ENCODE measurements at places on chromosomes 6 and 20.

GRCh38 chr6:136166815-136167214 is 83.3 kb downstream of the MTFR2 start:
- no peak for DNase-seq

DNA sequence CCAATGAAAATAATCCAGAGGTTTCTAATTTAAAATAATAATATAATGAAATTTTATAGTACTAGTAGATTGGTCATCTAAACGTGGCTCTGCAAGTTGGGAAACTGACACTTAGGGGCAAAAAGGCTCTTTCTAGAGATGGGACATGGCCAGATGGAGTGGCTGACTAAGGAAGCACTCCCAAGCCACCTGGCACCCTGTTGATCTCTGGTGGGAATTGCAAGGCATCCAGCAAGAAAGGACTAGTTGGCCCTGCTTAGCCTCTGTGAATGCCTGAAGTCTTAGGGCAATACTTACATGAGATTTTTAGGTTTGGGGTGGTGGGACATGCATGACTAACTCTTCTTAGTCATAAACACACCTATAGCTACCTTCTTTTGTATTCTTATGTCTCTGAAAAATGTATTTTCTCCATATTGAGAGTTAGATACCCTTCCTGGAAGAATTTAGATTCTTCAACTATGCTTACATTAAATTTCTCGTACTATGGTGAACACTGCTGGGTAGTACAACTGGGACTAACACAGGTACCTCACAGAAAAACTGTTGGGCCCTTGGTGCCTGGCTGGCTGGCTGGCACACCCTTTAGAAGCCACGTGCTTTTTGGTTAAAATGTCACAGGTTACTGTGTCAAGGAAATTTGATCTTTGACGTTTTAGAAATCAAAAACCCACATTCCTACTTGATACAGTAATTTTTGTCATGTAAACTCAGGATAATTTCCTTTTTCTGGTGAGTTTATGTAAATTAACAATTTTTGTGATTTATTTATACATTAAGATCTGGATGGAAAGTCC is 25.0 kb upstream of the SH3BGRL2 start:
- no peak for DNase-seq

- DNase-seq: no peak
Measured at GRCh38 chr6:163745536-163746400, 331.2 kb downstream of the QKI start.

GRCh38 chr6:3516092-3516491 is 59.2 kb upstream of the SLC22A23 start:
- no peak for DNase-seq

- no peak for DNase-seq
Measured at GRCh38 chr20:1929460-1929859, 34.3 kb downstream of the SIRPA start.

- DNase-seq: no peak
Measured at GRCh38 chr6:84568971-84569370, 195.4 kb downstream of the TBX18 start.

DNA sequence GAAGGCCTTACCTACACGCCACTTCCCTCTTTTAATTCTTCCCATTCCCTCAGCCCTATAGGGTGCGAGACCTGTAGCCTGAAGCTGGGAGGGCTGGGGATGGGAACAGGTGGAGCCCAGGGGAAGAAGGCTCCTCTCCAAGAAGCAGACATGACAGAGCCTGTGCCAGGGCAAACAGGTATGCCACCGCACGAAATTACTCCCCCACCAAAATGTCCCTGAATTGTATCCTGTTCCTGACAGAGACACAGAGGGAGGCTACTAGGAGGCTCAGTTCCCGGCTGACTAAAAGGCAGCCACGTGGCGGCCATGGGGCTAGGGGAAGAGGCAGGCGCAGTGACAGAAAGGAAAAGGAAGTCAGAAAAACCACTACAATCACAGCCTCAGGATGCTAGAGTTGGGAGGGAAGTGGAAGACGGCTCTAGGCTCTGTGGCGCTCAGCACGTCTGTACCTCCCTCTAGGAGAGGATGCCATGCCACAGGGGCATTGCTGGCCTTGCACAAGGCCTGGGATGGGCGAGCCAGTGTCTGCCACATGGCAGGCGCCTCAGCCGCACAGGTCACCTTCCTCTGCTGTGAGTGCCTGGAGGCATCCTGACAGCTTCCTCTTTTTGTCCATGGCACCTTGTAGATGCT is 27.7 kb downstream of the TFEB start:
- DNase-seq: no peak

DNA sequence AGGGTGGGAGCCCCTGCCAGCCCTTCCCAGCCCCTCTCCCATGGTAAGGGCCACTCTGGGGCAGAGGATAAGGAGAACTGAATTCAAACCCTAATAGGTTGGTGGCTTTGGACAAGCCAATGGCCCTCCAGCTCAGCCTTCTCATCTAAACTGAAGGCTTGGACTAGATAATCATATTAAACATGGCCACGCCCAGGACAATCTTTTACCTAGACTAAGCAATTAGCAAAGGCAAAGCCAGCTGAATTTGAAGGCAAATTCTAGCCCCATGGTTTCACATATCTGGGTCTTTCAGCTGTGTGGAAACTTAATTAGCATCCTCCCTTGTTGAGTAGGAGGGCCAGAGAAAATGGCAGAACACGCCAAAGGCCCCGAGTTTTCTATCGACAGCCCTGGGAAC is 10.7 kb downstream of the SLC22A23 start:
- DNase-seq: no peak

DNA sequence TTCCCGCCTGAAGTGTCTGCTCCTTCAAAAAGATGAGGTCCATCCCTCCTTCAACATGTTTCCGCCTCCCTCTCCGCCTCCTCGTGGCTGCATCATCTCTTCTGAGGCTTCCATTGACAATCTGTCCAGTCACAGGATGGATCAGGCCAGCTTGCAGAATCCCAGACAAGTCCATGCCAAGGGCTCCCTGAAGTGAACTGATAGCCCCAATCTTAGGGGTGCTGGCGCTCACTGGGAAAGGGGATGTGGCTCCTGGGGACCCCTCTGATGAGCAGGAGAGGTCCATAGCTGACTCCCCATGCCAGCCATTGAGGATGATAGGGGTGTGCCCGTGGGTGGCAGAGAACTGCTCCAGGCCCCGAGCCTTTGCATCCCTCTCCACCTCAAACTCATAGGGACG is 48.6 kb upstream of the EMILIN3 start:
- DNase-seq: no peak

GRCh38 chr6:24872779-24873178 is 63.0 kb downstream of the RIPOR2 start:
- DNase-seq: no peak

DNA sequence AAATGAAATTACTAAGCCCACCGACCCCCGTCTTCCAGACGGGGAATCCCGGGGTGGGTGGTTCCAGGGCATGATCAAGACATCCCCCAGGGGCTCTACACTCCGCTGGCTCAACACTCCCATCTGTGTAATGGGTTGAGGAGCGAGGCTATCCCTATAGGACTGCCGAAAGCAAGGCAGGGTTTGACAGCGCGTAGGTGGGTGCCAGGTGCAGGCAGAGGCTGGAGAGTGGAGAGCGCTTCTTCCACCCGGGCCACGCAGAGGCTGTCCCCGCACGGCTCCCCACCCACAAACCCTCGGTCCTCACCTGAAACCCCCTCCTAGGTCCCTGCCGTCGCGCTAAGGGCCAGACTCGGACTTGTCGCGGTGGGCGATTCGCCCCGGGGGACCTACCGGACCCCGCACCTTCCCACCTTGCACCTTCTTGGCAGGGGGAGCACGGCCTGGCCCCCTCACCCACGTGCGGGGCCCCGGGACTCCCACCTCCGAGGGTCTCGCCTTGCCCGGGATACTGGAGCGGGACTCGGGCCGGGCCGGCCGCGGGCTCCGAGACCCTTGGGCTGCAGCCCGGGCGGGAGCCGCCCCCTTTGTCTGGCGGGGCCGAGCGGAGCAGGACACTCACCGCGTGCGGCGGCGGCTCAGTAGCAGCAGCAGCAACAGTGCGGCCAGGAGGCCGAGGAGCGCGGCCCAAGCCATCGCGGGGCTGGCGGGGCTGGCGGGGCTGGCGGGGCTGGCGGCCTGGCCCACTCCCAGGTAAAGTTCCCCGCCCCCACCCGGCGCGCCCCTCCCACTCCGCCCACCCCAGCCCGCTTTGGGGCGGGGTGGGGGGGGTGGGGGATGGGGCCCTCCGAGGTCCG is at the start of gene PTGIS:
Gene PTGIS (minus strand): TSS at position 717 of the 857 bp plus-strand sequence. CDS start 21 bp downstream, at position 696.
- DNase-seq: no peak

DNA sequence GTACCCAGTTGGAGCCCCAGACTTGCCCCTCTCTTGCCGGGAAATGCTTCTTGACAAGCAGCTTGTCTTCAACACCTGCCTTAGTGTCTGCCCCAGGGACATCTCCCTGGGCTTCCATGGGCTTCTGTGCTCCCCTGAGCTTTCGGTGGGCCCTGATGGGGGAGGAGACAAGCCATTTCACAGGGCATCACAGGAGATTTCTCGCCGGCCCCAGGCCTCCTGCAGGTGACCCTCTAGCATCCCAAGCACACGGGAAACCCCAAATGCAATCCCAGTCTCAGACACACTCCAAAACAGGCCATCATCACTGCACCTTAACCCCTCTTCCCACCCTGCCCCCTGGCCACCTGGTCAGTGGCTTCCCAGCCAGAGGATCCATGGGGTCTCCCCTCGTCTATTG is 74.5 kb downstream of the JPH2 start:
- no peak for DNase-seq

GRCh38 chr6:111806165-111806547 is 67.1 kb downstream of the FYN start:
- DNase-seq: no peak

GRCh38 chr6:45974596-45974995 is 41.1 kb downstream of the CLIC5 start:
- DNase-seq: no peak

DNA sequence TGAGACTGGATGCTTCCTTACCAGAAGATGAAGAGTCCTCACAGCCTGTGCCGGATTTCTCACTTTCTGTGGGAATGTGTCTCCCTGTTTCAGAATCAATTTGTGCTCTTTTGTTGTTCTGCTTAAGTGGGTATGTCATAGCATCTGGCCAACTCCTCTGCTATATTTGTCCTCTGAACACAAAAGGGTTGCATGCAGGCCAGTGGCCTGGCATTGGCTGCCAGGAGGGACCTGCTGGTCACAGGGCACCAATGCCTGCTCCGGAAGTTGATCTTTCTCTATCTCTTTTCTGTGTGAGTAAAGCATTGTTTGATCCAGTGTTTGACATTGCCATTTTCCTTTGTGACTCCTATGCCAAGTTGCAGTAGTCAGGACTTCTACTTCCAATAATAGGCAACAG is 47.8 kb downstream of the JARID2 start:
- no peak for DNase-seq

DNA sequence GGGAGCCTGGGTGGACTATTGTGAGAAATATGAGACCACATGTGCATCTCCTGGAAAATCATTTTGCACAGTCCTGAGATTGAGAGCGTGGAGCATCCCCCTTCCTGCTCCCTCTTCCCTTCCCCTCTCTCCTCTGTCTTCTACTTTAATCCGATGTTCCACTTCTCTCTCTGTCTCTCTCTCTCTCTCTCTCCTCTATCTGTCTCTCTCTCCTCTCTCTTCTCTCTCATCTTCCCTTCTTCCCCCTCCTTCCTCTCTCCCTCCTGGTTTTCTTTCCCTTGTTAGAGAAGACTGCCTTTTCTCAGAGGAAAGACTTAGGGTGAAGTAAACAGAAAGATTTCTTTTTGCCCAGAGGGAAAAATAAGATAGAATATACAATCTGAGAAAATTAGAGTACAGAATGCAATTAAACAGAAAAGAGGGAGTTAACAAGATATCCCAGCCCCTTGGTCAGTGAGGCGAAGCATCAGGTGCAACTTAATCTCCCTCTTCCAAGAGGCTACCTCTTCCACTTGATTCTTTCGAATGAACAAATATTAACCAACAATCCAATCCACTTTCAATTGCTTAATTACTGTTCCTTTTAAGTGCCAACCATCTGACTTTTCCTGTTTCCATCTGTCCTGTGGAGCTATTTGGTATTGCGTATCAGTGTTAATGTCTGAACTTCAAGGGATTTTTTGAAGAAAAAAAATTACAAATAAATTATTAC is 14.6 kb downstream of the KHDC1 start:
- DNase-seq: no peak

DNA sequence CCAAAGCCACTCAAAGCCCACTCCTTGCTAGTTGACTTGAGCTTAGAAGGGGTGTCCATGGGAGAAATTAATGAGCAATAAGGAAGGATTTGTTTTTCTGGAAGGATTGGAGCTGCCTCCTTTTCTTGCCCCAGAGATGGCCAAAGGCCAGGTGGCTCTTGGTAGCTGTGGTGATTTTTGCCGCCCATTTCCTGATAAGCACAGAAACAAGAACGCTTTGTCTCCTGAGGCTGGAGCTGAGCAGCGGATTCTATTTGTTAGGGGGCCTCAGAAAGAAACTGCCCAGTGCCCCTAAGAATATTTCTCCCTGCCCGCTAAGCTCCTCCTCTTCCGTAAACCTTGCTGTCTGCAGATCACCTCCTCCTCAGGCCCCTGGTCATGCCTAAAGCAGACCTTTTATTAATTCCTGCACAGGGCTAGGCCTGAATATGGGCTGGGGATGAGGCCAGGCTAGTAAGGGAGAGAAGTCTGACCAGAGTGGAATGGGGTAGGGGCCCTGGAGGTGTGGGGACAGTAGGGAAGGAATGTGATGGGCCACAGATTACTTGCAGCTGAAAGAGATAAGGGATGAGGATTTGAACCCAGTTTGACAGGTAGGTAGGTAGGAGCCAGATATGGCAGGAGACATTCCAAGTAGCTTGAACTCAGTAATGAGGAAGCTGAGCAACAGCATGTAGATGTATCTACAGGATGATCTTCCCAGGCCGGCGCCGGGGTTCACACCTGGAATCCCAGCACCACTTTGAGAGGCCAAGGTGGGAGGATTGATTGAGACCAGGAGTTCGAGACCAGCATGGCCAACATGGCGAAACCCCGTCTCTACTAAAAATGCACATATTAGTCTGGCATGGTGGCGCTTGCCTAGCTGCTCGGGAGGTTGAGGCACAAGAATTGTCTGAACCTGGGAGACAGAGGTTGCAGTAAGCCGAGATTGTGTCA is 71.2 kb upstream of the NAA20 start:
- no peak for DNase-seq

DNA sequence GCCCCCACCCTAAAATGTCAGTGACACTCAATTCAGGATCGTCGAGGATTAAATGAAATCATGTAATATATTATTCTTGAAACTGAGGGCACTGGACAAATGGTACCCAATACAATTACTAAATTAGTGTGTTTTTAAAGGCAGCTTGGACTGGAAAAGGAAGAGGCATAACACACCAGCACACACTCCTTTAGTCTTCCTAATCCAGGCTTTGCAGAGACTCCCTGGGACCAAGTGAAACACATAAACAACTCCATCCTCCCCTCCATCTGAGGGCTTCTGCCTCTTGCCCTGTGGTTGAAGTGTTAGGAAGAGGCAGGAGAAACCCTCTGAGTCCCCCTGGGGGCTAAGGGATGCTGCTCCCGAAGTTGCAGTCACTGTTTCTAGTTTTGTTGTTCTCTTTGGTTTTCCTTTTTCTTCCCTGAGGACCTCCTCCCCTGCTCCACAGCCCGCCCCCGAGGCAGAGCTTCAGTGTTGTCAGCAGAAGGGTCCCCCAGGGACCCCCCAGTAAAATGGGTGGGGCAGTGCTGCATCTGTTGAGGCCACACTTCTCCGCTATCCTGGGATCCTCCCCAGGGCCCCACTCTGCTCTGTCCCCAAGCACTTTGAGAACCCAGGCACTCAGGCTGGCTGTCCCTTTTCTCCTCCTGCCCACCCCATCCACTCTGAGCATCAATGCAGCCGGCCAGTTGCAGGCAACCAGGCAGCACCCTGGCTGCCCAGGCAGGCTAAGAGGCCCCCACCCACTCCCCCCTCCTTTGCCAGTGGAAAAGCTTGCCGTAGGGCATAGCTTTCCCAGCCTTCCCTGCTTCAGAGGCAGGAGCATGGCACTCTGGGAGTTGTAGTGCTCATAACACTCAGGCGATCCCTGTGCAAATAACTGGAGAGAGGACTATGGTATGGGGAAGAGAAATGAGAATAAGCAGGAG is 5.9 kb downstream of the TMEM63B start:
- DNase-seq: no peak

All from stimulated activated CD8-positive, alpha-beta memory T cell treated with anti-CD3 and anti-CD28 coated beads, Interleukin-4, amount 100 ng/mL, for 1 hour (primary cell).